ENCODE measurements at places on chromosomes 13 and 19.

DNA sequence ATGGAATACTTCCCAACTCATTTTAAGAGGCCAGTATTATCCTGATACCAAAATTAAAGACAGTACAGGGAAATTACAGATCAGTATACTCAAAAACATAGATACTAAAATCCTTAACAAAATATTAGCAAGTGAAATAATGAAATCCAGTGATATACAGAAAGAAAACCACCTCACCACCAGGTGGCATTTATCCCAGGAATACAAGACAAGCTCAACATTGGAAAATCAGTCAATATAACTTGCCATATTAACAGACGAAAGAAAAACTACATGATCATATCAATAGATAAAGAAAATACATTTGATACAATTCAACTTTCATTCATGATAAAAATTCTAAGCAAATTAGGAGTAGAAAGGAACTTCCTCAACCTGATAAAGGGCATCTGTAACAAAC, 6.7 kb upstream of the GNA15 start:
- no peak for DNase-seq

DNA sequence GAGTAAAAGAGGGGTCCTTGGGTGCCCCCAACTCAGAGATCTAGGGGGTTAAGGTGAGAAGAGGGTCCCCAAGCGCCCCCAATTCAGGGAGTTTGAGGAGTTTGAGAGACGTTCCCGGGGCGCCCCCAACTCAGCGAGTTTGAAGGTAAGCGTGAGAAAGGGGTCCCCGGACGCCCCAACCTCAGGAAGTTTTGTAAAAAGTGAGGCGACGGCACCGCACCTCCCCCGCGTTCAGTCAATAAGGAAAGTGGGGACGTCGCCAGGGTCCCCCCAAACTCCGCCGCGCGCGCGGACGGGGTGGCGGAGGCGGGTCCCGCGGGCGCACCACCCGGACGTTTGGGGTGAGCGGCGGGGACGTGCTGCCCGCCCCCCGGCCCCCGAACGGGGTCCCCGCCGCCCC, 353 bp downstream of the RFX2 start:
- no peak for DNase-seq

DNA sequence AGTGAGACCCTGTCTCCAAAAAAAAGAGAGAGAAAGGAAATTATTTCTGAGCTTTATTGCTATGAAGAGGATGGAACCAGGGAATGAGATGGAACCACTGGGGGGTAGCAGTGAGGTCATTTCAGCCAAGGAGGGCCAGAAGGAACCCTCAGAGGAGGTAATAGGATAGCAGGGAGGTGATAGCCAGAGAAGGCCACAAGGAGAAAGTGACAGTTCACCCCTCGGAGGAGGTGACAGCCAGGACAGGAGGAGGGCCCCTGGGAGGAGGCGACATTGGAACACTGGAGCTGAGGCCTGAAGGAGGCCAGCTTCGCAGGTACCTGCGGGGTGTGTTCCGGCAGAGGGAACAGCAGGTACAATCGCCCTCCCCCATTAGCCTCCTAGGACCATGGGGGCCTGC, 675 bp upstream of the PGPEP1 start:
- no peak for DNase-seq

- DNase-seq: no peak
Observed at GRCh38 chr13:38784036-38784880, 97.4 kb downstream of the FREM2 start.

- no peak for DNase-seq
Observed at GRCh38 chr19:32040236-32040635, 305.2 kb upstream of the ZNF507 start.

- no peak for DNase-seq
Observed at GRCh38 chr19:55440411-55441105, 2.5 kb downstream of the SHISA7 start.

GRCh38 chr19:46812977-46813838, 24.8 kb upstream of the SLC1A5 start:
- DNase-seq: no peak

DNA sequence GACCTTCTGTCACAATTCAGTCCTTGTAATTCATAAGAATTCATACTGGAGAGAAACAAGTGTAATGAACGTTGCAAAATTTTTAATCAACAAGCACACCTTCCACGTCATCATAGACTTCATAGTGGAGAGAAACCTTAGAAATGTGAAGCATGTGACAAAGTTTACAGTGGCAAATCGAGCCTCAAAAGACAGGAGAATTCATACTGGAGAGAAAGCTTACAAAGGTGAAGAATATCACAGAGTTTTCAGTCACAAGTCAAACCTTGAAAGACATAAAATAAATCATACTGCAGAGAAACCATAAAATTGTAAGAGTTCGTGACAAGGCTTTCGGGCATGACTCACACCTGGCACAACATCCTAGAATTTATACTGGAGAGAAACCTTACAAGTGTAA, 24.6 kb downstream of the ZNF813 start:
- DNase-seq: no peak

DNA sequence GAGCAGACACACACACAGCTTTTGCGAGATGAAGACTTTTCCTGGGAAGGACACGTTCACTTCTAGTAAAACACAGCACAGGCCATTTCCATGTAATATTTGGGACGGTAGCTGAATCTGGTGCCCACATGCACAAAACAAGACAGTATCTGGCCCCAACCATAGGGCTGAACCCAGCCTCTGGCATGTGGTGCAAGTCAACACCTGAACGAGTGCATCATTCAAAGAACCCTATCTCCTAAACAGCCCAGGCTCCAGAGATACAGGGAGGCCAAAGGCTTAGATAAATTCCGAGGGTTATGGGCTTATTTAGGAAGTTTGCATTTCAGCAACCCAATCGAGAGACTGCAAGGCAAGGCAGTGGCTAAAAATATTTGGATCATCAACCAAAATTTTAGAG, 2.7 kb upstream of the TFDP1 start:
- DNase-seq: no peak
